Cortex of kidney (tissue), 1 donor: ENCODE measurements at places on chromosomes 16 and 17.

GRCh38 chr16:31869511-31870201, 4.0 kb upstream of the ZNF267 start:
- DNase-seq = no peak

DNA sequence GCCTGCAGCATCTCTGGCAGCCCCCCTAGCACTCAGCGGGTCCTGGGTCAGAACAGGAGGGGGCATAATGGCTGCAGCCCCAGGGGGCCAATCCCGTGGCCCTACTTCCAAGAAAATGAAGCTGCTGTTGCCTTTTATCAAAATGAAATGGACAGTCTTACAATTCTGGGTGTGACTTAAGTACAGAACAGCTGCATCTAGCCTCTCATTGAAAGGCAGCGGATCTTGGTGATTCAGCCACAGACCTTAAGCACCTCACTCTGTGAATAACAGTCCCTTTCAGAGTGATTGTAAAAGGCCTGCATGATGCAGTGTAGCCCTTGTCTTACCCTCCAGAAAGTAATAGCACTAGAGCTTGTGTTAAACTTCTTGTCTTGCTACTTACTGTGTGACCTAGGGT, 11.5 kb upstream of the UMOD start:
- DNase-seq = no peak

- no peak for DNase-seq
Observed at GRCh38 chr17:79607940-79608623, 2.8 kb downstream of the RBFOX3 start.

DNA sequence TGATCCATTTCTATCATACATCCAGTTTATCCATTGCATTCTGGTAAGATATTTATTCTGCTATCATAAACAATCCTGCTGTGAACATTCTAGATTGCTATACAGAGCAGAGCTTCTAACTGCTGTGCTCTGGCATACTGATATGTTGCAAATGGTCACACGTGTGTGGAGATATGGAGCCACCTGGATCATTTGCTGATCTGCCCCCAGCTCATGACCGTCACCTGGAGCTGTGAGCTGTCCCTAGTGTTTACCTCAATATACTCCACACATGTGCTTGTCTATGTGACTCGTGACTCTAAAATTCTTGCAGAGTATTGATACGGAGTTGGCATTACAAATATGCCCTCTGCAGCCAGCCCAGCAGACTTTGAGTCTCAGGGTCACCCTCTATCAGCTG, 164.5 kb upstream of the ZFHX3 start:
- DNase-seq = no peak

DNA sequence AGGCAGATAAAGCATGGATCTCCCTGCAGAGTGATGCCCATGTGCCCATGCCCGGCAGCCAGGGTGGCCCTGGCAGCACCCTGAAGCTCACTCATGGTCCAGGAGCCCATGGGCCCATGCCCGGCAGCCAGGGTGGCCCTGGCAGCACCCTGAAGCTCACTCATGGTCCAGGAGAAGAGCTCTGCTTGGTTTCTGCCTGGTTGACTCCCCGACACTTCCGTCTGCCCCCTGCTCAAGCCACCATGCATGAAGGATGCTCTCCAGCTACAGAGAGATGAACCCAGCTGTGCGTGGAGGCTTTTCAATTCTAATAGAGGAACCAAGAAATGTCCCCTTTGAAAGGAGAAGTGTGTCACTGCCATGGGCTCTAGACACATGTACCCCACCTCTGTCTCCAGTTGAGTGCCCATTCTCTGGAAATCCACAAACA, 8.7 kb downstream of the CCL17 start:
- no peak for DNase-seq

DNA sequence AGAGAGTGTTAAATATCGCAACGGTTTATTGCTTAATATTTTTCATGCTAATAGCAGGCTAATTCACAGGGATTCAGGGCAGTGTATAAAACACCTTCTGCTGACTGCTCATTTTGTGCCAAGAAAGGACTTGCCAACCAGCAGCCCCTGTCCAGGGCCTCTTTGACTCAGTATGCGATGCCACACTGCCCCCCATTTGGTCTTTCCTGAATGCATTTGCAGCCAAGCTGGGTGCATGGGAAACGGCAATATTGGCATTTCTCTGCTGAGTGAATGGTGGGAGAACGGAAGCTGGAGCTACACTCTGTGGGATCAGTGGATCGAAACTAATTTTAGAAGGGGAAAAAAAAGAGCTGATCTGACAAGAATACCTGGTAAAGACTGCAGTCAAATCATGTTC, 152.9 kb upstream of the C16orf82 start:
- no peak for DNase-seq

- DNase-seq = no peak
Observed at GRCh38 chr17:46916211-46916610, 6.7 kb upstream of the GOSR2 start.

DNA sequence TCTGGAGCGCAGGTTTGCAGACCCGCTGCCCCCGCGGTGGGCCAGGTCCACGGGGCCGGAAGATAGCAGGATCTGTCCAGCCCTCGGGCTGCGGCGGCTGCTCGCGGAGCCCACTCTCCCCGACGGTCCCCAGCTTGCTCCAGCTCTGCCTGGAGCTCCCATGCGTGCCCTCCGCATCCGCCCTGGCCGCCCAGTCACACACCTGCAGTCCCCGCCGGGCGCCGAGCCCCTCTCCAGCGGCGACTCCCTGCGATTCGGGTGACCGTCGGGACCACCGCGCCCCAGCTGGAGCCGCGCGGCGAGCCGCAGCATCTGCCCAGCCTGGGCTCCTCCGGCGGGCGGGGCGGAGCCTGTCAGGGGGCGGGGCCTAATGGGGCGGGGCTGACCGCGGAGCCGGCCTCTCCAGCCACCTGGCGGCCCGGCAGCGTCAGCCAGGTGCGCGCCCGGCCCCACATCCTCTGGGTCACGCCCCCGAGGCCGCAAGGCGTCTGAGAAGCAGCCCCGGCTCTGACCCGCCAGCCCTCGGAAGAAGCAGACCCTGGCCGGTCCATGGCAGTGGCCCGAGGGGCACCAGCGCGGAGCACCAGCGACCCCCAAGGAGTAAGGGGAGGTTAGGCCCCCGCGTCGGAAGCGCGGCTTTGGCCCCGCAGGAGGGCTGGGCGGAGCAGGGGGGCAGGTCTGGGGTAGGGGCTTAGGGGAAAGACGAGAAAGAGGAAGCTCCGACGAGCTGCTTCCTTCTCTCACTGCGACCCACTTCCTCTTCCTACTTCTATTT, at the start of gene PIK3R5:
Gene PIK3R5, minus strand, starts transcription at position 314 of the 775 bp plus-strand sequence. CDS start 54,213 bp downstream, outside the sequence.
- DNase-seq = no peak

GRCh38 chr16:46961373-46962353, 11.8 kb downstream of the DNAJA2 start:
- DNase-seq = no peak

- DNase-seq = no peak
Observed at GRCh38 chr16:89187032-89187769, 13.1 kb downstream of the SLC22A31 start.

GRCh38 chr16:78522327-78522726, 422.9 kb downstream of the WWOX start:
- no peak for DNase-seq

DNA sequence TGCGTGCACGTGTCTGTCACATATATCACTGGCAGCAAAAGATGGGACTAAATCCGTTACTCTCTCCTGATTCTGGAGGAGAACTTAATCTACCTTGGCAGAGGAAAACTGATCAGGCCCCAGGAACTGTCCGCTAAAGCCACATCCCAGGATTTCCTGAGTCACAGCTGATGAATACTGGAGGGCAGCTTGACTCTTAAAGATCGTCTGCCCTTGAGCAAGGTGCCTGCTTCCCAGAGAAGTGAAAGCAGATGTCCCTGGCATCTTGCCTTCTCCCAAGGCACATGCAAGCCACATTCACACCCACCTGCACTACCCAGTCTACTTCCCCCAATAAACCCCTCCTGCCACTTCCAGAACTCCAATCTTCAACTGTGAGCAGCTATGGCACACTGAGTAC, 99.8 kb downstream of the CPPED1 start:
- no peak for DNase-seq

- no peak for DNase-seq
Observed at GRCh38 chr17:29151567-29151966, 28.6 kb downstream of the MYO18A start.

DNA sequence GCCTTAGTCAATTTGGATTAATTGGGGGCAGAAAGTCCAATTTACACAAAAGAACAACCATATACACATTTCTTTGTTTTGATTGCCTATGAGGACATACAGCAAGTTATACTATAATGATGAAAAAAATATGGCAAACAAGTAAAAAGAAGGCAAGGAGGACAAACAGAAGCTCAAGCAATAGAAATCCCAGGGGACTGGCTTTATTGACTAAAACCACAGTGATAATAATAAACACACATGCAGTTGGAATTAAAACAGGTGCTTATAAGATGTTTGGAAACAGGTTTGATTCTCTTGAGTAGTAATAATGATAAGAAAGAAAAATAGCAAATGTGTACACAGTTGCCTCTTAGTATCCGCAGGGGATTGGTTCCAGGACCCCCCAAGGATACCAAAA, 176.4 kb downstream of the SHISA9 start:
- no peak for DNase-seq

- DNase-seq = no peak
Observed at GRCh38 chr16:31088459-31089183, at the start of gene PRSS53. Gene PRSS53, minus strand, starts transcription at chr16:31088943. Its CDS starts 134 bp downstream, at chr16:31088809.

DNA sequence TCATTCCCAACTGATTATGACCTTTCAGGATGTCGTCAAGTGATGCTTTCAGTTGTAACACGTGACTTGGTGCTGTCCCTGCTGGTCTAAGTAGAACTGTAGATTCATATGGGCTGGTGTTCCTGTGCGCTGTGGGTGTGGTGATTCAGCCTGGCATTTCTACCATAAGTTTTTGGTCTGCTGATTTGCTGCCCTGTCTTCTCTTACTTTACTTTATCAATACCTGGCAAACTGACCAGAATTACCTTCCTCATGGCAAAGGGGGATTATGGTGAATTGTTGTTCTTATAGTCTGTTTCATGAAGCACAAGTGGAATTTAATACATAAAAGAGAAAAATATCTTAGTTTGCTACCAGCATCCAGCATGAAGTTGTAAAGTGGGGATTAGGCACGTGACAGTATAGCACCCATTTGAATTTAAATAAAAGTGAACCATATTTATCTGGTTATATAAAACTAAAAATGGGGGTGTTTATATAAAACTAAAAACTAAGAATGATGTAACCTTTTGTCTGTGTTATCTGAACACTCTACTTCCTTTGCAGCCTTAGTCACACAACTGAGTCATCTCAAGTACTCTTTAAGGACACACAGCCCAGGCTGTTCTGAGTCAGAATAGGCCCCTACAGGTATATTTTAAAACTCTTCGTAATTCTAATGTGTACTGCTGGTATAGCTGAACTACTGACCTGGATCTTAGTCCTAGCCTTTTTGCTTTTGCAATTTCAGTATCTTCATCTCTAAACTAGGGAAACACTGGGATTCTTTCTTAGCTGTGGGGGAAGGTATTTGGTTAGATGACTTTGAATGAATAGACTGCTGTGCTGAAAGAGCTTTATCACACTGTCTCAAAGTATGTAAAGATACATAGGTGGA, 28.3 kb downstream of the TTC19 start:
- no peak for DNase-seq

DNA sequence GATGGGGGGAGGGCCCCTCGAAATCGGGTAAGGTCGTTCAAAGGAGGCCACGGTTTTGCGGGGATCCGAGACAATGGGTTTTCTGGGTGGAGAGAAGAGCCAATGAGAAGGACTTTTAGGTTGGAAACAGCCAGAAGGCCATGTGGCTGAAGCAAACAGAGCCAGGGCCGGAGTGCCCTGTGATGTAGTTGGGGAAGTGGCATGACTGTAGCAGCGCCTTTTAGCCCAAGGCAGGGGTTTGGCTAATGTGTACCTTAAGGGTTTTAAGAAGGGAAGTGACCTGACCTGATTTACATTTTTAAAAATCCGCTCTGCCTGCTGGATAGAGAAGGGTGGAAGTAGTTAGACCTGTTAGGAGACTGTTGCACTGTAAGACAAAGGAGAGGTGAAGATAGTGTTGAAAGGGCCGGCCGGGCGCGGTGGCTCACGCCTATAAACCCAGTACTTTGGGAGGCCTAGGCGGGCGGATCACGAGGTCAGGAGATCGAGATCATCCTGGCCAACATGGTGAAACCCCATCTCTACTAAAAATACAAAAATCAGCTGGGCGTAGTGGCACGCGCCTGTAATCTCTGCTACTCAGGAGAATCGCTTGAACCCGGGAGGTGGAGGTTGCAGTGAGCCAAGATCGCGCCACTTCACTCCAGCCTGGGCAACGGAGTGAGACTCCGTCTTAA, 1.0 kb downstream of the LYRM1 start:
- no peak for DNase-seq

DNA sequence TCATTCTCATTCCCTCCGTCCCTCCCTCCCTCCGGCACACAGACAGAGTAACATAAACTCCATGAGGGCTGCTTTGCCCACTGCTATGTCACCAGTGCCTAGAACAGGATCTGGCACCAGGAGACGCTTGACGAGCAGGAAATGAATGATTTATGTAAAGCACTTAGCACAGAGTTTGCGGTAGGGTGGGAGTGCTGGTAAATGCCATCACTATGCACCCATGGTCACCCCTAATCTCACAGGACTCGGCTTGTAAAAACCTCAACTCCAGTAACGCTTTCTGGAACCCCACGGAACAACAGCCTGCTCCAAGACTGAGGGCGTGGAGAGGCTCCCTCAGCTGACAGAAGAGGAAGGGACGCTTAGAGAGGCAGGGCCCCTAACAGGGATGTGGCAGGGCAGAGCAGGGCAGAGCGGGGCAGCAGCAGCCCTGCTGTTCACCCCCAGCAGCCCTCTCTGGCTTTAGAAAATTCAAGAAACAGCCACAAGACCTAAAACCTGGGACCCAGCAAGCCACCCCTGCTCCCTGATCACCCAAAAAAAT, 156.9 kb downstream of the C16orf78 start:
- no peak for DNase-seq

- no peak for DNase-seq
Observed at GRCh38 chr17:20278805-20279204, 188.5 kb downstream of the LGALS9B start.

GRCh38 chr17:66764506-66764905, 70.4 kb upstream of the CACNG5 start:
- DNase-seq = no peak

DNA sequence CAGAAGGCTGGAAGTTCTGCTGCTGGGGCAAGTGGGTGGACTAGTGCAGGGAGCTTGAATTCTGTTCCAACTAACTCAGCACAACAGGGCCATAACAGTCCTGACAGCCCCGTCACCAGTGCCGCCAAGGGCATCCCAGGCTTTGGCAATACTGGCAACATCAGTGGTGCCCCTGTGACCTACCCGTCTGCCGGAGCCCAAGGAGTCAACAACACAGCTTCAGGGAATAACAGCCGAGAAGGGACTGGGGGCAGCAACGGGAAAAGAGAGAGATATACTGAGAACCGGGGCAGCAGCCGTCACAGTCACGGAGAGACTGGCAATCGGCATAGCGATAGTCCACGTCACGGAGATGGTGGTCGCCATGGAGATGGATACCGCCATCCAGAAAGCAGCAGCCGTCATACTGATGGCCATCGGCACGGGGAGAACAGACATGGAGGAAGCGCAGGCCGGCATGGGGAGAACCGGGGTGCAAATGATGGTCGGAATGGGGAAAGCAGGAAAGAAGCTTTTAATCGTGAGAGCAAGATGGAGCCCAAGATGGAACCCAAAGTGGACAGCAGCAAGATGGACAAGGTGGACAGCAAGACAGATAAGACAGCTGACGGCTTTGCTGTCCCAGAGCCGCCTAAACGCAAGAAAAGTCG, 9.4 kb upstream of the PSMC5 start:
- no peak for DNase-seq

GRCh38 chr16:381789-382717, at the start of gene PGAP6:
Gene PGAP6, minus strand, starts transcription at chr16:381978. Its CDS starts 157 bp downstream, at chr16:381821.
- DNase-seq = no peak

- no peak for DNase-seq
Observed at GRCh38 chr17:28385037-28385400, 13.5 kb downstream of the SARM1 start.
